Epithelial cell of proximal tubule (primary cell): ENCODE measurements at places on chromosomes 4 and X.

- DNase-seq = no peak
These were observed 19.9 kb downstream of the COPS4 start for GRCh38 chr4:83054928-83055327.

DNA sequence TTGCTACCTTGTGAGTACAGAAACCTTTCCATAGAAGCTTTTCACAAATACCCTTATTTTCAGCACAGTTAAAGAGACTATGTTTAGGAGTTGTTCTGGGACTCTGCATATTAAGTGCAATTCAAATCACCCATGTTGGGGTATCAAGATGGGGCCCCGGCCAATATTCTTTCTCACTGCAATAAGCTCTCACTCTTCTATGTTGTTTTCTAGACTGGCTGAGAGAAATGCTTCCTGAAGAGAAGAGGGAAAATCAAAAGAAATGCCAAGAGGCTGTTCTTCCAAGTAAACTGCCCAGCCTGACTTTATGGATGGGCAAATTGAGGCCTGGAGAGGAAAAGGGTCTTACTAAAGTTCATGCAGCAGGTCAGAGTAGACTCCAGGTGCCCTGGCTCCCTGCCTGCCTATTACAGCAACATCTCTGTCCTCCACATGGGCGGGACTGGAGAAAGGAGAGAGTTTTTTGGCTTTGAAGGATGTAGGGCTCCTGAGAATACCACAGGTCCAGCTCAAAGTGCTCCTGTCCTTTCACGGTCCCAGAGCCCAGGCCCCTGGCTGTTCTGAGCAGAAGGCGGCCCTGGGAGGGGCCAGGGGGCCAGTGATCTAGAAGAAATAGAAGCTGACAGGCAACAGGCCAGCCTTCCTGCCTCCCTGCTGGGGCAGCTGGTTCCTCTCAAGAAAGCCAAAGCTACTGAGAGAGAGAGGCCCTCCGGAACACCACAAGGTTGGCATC is 745 bp upstream of the IQSEC2 start:
- DNase-seq = no peak

DNA sequence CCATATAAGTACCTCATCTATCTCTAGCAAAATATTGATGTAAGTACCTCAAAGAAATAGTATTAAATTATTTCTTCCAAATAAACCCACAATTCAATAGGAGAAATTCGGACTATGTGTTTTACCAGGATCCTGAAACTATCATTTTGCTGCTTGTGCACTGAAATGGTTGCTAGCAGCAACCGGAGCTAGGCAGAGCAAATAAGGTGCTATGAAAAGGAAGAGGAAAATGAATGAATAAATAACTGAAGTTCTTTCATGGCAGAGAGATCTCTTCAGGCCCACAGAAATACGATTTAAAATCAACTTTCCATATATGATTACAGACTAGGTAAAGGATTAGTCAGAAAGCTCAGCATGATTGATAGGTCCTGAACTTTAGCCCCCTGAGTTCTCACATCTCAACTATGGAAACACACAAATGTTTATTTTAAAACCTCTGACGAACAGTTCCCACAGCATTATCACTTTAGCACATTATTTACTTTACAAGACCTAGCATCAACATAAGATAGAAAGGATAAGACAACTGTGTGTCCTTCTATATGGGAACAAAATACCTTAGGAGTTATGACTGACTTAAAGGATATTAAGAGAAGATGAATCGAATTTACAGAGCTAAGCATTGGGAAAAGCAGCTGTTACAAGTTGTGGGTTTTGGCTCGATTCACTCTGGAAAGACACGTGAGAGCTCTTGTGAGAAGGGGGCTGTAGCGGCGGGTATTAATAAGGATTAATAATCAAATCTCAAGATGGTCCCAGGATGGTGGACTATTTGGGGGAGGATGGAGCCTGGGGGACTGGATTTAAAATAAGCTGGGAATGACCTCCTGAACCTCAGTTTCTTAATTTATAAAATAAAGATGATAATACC is 104.3 kb downstream of the CORIN start:
- no peak for DNase-seq

GRCh38 chrX:25878806-25879205 is 259.3 kb upstream of the MAGEB18 start:
- DNase-seq = no peak

DNA sequence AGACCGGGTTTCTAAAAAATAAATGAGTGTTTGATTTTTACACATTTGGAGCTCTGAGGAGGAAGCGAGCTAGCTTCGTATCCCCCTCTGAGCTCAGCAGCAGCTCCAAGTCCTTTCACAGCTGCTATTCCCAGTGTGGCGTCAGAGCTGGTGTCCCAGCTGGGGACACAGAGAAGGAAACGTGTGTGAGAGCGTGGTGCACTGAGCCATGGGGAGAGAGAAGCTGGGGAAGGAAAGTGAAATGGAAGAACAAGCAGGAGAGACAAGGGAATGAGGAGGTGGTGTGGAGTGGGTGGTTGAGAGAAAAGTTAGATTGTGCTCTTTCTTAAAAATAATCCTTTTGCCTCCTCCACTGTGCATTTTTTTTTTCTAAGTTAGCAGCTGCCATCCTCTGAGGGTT is 79.5 kb upstream of the SLC4A4 start:
- DNase-seq = no peak

GRCh38 chr4:187992971-187993370 is 2.6 kb upstream of the ZFP42 start:
- no peak for DNase-seq

- DNase-seq = no peak
These were observed 64.1 kb upstream of the GUCY1A1 start for GRCh38 chr4:155602351-155603140.
